ENCODE measurements at places on chromosomes 13 and 19.

- DNase-seq = no peak
Observed at GRCh38 chr19:35992907-35993765, 1.9 kb upstream of the SDHAF1 start.

DNA sequence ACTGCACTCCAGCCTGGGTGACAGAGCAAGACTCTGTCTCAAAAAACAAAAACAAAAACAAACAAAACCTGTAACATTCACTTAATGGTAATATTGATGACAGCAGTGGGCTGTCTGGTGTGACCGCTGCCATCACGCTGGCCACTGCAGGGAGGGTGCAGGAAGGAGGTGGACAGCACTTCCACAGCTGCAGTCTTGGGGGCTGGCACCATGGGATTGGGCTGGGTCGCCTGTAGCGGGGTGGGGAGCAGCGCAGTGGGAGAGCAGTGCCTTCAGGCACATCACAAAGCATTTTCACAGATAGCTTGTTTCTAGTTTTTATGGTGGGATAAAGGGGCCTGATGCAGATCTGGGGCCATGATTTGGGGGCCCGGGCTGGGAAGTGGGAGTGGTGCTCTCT lies 5.3 kb downstream of the IGFL4 start:
- DNase-seq = no peak

- DNase-seq = no peak
Observed at GRCh38 chr13:72565893-72566292, 161.5 kb downstream of the MZT1 start.

- peak; percentile 39 for DNase-seq
Observed at GRCh38 chr19:51407511-51408131, 9.8 kb downstream of the SIGLEC10 start.

DNA sequence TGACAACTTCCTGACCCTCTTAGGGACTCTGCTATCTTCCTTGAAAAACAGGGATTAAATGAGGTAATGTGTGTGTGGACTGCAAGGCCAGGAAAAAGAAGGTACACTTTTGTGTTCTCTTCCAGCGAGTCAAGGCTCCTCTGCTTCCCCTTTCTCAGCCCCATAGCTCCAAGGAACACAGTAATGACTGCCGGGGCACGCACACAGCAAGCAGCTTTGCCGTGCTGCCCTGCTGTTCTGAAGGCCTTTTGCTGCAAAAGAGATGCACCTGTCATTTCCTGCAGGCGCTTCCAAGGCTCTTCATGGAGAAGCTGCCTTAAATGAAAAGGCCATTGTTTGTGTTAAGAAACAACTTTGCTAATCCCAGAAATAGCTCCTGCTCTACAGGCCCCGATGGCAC lies 84.6 kb downstream of the CYSLTR2 start:
- DNase-seq = no peak

GRCh38 chr19:48735031-48735615 lies 5.3 kb downstream of the RASIP1 start:
- no peak for DNase-seq

DNA sequence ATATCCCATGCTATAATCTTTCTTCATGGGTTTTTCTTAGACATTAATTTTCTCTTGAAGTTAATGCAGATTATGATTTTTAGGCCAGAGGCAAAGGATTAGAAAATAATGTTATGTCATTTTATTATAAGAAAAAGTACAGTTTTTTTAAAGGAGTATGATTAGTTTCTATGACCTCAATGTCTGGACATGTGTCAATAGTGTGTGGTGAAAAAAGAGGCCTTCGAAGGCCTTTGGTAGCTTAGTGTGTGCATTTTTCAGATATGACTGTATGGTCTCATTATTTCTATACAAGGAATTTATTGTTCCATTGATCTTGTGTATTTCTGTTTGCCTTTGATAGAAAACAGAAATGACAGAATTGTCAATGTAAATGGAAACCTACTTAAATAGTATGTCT lies 195.6 kb downstream of the GPC5 start:
- no peak for DNase-seq

GRCh38 chr13:32001769-32002168 lies 29.8 kb upstream of the FRY start:
- DNase-seq = no peak

GRCh38 chr13:71148396-71148795 lies 718.6 kb downstream of the DACH1 start:
- no peak for DNase-seq

GRCh38 chr13:59451236-59451635 lies 712.5 kb downstream of the DIAPH3 start:
- no peak for DNase-seq

- DNase-seq = no peak
Observed at GRCh38 chr19:28130066-28130511, 1082.9 kb downstream of the UQCRFS1 start.

DNA sequence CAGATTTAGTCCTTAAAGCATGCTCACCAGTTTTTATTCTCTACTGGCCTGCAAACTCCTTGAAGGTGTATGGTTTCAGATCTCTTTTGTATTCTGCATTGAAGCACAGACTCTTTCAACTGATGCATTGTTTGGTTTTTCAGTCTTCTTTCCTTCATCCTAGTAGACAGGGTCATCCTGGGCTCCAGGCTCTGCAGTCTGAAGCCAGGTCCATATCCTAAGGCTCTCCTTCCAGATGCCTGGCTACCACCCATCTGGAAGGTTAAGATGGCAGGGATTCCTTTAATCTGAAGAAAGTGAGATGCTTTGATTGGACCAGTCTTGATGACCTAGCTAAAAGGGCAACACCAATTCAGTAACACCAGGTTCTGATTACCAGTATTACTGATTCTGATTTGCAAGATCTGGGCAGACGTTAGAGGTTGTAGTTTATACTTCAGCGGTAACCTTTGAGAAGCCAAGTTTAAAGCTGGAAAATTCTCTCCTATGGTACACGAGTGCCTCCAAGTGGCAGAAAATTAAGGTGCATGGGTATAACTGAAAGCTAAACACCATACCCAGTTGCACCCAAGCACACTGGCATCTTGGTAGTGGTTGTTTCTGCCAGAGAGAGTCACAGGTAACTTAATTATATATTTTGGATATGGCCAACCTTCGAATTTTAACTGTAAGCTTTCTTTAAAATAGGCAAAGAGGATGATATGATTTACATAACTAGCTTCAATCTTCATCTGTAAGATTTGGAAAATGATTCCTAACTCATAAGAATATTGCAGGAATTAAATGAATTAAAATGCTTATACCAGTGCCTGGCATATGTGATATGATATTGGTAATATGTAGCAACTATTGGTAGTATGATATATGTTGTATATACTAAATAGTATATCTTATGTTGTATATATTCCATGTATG lies 1651.9 kb upstream of the MIR17HG start:
- no peak for DNase-seq

DNA sequence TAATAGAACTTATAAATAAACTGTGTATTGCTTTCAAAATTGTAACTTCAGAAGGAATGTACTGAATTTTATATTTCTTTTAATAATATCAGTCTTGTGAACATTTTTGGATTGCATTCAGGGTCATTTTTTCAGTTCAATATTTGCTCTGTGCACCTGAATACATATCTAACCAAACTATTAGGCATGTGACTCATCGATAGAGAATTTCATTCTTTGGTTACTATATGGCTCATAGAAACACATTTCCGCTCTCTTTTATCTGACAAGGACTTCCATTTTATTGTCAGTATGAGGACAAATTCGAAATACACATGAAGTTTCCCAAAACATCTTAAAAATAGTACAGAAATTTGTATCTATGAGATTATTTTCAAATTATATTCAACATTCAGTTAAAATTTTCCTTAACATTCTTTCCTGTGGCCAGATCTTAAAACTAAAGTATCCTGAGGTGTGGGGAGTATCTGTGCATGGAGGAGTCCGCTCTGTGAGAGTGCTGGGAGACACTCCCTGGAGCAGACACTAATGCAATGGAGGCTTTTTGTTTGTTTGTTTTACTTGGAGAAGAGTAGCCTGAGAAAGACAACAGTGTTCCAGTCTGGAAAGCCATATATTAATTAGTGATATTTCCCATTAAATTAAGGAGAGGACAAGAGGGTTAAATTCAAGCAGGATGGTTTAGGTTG lies 483.6 kb downstream of the PCDH20 start:
- no peak for DNase-seq

GRCh38 chr13:29515372-29515771 lies 80.1 kb downstream of the SLC7A1 start:
- no peak for DNase-seq

DNA sequence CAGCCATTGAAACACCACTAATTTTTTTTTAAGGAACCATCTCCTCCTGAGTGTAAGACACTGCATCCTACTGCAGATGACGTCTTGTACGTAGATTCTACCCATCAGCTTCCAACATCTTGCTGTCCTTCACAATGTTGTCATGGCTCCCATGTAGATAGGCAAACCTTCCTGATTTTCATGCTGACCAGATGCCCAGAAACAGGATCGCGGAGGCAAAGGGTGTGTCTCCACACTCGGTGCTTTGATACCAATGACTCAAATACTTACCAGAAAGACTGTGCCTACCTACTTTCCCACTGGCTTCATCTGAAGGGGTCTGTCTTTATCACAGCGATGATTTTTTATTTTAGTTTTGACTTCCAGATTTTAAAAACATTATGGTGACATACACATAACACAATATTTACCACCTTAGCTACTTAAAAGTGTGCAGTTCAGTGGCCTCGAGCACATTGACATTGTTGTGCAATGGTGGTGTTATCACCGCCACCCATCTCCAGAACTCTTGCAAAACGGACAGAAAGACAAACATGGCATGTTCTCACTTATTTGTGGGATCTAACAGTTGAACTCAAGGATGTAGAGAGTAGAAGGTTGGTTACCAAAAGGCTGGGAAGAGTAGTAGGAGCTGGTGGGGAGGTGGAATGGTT lies 94.0 kb upstream of the PEG3 start:
- DNase-seq = no peak

- DNase-seq = peak; percentile 15
Observed at GRCh38 chr13:23321535-23322241, 111.8 kb downstream of the SACS start.

DNA sequence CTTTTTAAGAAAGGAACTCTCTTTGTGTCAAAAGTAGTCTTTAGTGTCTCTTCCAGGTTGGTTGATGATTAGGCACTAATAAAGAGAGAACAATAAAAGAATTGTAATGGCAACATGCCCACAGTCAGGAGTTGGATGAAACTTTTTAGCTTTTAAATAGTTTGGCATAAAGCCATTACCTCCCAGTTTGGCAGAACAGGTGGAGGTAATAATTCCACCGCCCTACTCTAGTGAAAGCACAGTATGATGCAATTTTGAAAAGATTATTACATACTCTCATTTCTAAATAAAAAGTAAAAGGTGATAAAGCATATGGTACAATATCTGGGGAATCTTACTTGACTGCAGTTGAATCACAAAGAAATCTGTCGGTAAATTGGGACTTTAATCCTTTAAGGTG lies 497.6 kb downstream of the SUCLA2 start:
- no peak for DNase-seq

DNA sequence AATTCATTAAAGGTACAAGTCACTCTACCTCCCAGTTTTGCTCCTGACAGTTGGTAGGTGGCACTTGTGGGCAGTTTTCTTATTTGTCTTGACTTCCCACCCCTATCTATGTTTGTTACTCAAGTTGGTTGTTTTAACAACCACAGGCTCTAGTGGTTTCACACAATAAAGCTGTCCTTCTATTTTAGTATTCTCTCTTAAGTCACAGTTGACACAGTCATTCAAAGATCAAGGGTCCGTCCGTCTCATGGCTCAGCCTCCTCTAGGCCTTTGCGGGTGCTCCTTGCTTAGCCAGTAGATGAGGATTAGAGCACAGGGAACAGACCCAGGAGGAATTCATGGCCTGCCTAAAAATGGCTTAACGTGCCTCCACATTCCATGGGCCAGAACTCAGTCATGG lies 573.7 kb downstream of the IRS2 start:
- DNase-seq = no peak

DNA sequence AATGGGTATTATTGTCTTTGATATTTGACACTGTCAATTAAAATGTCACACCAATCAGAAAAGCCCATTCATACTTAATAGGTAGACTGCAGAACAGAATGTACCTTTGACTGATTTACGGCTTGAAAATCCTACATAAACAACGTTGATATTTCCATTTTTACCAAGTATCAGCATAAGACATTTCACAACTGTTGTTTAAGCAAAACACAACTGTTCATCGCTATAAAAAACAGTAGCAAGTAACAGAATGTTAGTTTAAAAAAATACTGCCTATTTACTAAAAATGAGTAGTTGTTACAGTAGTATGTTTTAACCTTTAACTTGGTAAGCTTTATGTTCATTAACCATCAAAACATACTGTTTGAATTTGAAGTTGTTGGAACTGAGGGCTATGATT lies 1096.6 kb downstream of the PCDH17 start:
- no peak for DNase-seq

GRCh38 chr19:6501740-6502648 lies at the start of gene TUBB4A:
TUBB4A (minus strand) TSS chr19:6502309; CDS start chr19:6502212, 97 bp downstream.
- DNase-seq = peak; percentile 42

GRCh38 chr13:88754141-88754540 lies 1083.0 kb downstream of the SLITRK5 start:
- no peak for DNase-seq

GRCh38 chr13:102401265-102401664 lies 583 bp downstream of the FGF14 start:
- DNase-seq = no peak

GRCh38 chr13:77733674-77734073 lies 36.2 kb downstream of the SLAIN1 start:
- no peak for DNase-seq

- no peak for DNase-seq
Observed at GRCh38 chr13:110334841-110335490, 27.9 kb downstream of the COL4A2 start.

GRCh38 chr19:52992109-52993004 lies 21.4 kb upstream of the ERVV-1 start:
- no peak for DNase-seq

GRCh38 chr19:41606215-41606837 lies 20.5 kb downstream of the CEACAM4 start:
- no peak for DNase-seq

- no peak for DNase-seq
Observed at GRCh38 chr19:30857966-30858490, 485.8 kb downstream of the ZNF536 start.

GRCh38 chr13:31588893-31589292 lies 150.4 kb upstream of the RXFP2 start:
- DNase-seq = no peak

DNA sequence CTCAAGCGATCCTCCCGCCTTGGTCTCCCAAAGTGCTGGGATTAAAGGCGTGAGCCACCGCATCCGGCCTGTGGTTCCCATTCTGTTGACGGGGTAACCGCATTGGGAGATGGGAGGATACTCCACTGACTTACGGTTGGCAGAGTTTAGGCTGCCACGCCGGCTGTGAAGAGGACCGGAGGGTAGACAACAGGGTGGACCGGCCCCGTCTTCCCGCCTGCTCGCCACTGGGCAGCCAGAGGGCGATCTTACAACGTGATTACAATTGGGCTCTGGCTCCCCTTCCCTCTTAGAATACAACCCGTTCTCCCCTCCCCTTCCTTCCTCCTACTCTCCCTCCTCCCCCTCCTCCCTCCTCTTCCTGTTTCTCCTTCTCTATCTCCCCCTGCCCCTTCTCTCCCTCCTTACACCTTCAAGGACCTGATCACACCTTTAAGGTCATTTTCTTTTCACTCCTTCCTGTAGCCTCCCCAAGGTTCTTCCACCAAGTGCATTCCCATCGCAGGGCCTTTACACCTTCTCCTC lies 957 bp upstream of the CCDC194 start:
- peak; percentile 82 for DNase-seq

All from stimulated activated CD4-positive, alpha-beta T cell treated with anti-CD3 and anti-CD28 coated beads, Interleukin-4, amount 100 ng/mL, for 24 hours (primary cell).